Renal pelvis (tissue), 12 donors: ENCODE measurements at places on chromosomes 11 and 22. TPM values are rescaled to one million over a fixed set of nuclear protein-coding genes. Genes with fewer than 3 reads are reported as not detected.

DNA sequence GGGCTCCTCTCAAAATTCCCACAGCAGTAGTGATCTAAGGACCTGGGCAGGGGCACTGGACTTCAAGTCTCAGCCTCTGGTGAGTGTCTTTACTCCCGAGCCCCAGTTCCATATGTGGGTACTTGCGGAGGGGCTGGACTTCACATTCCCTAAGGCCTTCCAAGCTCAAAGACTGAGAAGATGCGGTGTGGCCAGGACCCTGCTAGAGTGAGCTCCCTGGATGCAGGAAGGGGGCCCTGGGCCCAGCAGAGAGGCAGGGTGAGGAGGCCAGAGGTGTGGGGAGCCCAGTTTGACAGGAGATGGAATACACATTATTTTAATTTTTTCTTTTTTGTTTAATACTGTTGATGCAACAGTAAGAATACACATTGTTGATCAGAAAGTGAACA, 83.7 kb downstream of the IGLL1 start:
- DNase-seq, result no peak

DNA sequence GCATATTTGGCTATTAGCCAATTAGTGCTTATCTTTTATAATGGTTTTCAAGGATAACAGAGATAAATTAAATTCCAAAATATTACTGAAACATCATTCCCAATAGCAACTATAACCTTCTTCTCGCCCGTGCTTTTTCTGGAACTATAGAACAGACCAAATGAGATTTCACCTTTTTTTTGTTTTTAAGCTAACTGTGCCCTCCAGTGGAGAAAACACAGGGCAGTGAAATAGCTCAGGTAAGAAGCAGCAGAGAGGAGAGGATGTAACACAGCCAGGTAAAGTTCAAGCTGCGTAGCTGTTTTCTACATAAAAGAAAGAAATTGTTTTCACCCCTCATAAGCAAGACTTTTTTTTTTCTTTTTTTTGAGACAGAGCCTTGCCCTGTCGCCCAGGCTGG, 28.2 kb downstream of the HSD17B12 start:
- DNase-seq, result no peak

GRCh38 chr22:17867160-17867785, 93.0 kb upstream of the BID start:
- no peak for DNase-seq

- DNase-seq, result no peak
Measured at GRCh38 chr11:79050786-79051185, 390.0 kb downstream of the TENM4 start.

DNA sequence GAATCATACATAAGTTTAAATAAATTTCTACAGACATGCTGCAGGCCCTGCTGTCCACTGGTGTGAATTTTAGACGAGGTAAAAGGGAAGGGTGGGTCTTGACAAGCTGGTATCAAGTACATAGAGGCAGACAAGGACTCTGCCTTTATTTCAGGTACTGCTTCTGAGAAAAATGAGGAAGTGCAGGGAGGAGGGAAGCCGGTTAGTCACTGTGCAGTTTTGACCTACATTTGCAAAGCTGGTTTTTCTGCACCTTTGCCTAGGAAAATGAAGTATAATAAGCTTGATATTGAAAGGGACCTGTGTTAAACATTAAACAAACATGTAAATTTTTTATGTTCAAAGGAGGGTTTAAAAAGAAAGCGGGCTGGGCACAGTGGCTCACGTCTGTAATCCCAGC, 24.6 kb downstream of the TMEM45B start:
- no peak for DNase-seq

GRCh38 chr11:14202251-14203196, 156.5 kb downstream of the RRAS2 start:
- DNase-seq, result no peak

GRCh38 chr11:31913985-31914384, 102.9 kb upstream of the PAX6 start:
- DNase-seq, result no peak

GRCh38 chr22:20981787-20982562, at the start of gene LZTR1:
Gene LZTR1, plus strand, starts transcription at chr22:20982297. Its CDS starts 75 bp downstream, at chr22:20982372.
- peak; percentile 81 for DNase-seq

GRCh38 chr11:118152552-118153471, at the start of gene SCN4B:
Gene SCN4B, minus strand, starts transcription at chr11:118152823. Its CDS starts 150 bp downstream, at chr11:118152673.
- peak; percentile 80 for DNase-seq

DNA sequence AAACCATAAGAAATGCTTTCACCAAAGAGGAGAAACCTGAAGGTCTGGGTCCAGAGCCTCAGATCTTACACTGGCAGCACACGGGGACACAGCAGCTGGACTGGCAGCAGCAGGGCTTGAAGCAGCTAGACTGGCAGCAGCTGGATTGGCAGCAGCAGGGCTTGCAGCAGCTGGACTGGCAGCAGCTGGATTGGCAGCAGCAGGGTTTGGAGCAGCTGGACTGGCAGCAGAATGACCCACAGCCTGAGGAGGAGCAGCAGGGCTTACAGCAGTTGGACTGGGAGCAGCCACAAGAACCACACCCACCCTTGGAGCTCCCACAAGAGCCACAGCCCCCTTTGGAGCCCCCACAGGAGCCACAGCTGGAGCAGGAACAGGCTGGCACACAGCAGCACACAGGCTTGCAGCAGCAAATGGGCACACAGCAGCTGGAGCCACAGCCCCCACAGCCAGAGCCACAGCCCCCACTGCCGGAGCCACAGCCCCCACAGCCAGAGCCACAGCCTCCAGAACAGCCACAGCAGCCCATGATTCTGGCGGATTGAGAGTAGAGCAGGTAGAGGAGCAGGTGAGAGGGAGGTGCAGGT, at the start of gene KRTAP5-11:
Gene KRTAP5-11, minus strand, starts transcription at position 567 of the 587 bp plus-strand sequence. Its CDS starts 38 bp downstream, at position 529.
- DNase-seq, result no peak

DNA sequence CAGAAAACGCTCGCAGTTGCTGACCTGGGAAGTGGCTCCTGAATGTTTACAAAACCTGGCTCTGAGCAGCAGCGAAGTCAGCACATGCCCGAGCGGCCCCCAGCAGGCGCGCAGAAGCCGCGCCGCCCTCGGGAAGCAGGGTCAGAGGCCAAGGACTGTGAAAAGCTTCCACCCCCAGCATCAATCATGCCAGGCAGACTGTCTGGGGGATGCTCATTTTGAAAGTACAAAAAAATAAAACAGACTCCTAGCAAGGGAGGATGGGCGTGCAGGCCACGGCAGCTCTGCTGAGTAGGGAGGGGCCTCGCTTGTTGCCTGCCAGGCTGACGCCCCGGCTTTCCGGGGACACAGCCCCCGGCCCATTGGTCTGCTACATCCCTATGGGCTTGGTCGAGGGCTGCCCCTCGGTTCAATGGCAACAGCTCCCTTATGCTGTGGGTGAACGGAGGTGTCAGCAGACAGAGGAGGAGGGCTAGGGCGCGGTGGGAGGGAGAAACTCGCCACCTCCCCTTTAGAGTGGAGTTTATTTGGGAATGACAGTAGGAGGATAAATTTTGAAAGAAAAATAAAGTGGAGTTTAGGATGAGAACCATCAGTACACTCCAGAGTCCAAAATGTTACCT, 37.7 kb upstream of the GNB1L start:
- no peak for DNase-seq

GRCh38 chr11:74819400-74819799, 70.8 kb downstream of the RNF169 start:
- DNase-seq, result no peak

- DNase-seq, result no peak
Measured at GRCh38 chr22:38963872-38964271, 6.5 kb downstream of the APOBEC3A start.

- no peak for DNase-seq
Measured at GRCh38 chr11:78181185-78181584, 7.2 kb downstream of the KCTD21 start.

- no peak for DNase-seq
Measured at GRCh38 chr11:67656278-67656922, 5.9 kb upstream of the ACY3 start.

GRCh38 chr11:133555034-133555433, 22.7 kb upstream of the OPCML start:
- no peak for DNase-seq

GRCh38 chr11:35151683-35152280, 12.8 kb downstream of the CD44 start:
- no peak for DNase-seq

- DNase-seq, result no peak
Measured at GRCh38 chr22:37916311-37916710, 10.2 kb downstream of the MICALL1 start.

- DNase-seq, result peak; percentile 49
Measured at GRCh38 chr11:78798663-78799062, 224.0 kb upstream of the NARS2 start.

DNA sequence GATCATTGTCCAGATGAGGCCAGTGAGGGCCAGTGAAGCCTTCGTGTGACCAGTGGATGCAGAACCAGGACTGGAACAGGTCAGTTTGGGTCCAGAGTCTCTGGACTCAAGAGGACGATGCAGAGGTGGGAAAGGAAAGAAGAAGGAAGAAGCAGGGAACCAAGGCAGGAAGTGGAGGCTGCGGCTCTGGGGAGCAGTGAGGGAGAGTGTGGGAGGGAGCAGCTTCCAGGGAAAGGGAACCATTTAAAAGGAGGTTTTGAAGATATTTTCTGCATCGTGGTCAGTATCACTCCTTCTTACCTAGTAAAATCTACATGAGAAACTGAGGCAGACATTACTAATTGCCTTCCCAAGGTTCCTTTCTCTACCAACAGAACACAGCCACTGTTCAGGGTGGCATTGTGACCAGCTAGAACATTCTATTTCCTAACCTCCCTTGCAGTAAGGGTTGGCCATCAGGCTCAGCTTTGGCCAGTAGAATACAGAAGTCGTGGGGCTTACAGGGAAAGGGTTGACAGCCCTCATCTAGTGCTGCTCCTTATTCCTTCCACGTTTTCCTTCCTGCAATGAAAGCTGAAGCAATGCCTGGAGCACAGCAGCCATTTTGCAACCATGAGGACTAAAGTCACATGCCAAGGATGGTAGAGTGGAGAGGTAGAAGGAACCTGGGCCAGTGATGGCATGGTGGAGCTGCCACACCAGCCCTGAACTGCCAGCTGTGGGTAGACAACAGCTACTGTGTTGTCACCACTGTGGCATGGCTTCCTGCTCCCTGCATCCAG, 29.1 kb upstream of the LINC01488 start:
- DNase-seq, result no peak

The TRPC6 gene
- 8.1 TPM for polyA plus RNA-seq

The CABP4 gene
- 0.64 TPM for polyA plus RNA-seq

The NRXN2 gene
- polyA plus RNA-seq, result 17.8 TPM

The AMPD3 gene
- polyA plus RNA-seq, result 6.4 TPM

The MMP1 gene
- 0.27 TPM for polyA plus RNA-seq

The FOLR3 gene
- 1.6 TPM for polyA plus RNA-seq

The RAB39A gene
- polyA plus RNA-seq, result 0.51 TPM

The CRYBA4 gene
- not detected for polyA plus RNA-seq

The MYO18B gene
- polyA plus RNA-seq, result 0.16 TPM

The SLC36A4 gene
- polyA plus RNA-seq, result 15.5 TPM

The FAM118A gene
- 134 TPM for polyA plus RNA-seq

The ARHGAP42 gene
- 24.8 TPM for polyA plus RNA-seq

The LARGE1 gene
- polyA plus RNA-seq, result 27.6 TPM
